Astrocyte of the spinal cord (primary cell): ENCODE measurements at places on chromosomes 5 and 9.

GRCh38 chr5:102742215-102742614 lies 12.9 kb upstream of the PAM start:
- no peak for DNase-seq

DNA sequence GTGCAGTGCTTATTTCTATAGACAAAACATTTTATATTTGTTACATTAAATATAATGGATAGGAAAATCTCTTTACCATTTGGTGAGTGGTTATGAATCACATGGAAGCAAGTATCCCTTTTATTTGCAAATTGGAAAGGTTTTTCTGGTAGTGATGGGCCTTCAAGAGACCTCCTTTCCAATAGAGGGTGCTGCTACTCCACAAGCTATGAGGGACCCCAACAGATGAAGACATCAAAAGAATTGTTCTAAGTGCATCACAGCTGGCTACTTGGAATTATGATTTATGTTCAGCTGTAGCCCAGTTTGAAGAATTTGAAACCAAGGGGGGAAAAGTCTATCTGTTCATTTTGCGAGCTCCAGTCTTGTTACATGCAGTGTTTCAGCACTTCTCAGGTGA lies 493.7 kb upstream of the SGCD start:
- DNase-seq: no peak

DNA sequence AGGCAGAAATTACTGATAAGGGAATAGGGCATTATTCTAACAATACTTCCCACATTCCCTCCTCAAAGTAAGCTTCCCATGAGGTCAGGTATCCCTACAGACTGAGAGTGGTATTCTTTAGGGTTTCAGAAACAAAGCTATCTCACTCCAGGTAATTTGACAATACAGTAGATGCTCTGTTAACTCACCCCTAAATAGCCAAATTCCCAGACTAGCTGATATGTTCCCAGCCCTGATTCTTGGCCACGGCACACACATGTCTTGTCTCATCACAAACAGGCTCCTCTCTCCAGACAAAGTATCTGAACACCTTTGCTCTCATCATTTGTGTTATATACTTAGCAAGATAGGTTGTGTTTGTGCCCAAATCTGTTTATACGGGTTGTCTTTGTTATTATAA lies 139.9 kb downstream of the ZNF608 start:
- no peak for DNase-seq

DNA sequence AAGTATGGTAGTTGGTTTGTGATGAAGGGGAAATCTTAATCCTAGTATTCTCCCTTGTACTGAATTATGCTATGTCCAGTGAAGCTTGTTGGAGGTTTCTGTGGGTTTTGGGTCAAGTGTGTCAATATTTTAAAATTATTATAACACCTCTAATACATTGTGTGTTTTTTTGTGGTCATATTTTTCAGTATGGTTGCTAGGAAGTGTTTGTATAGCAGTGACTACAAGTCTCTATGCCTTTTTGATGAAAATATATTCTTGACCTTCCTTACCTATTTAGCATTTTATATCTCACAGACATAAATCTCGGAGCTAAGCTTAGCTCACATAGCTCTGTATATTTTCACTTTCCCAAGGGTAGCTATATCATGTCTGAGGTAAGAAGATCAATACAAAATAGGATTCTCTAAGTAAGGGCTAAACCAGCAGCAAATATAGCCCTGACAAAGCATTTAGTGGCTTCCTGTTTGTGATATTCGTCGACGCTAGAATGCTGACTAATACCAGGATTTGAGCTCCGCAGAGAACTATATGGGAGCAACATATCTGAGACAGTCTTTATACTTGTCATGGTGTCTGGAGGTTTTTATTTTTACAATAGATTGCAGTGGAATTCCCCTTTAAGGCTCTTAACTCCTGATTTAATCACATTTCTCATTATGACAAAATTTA lies 82.3 kb downstream of the MACIR start:
- no peak for DNase-seq

DNA sequence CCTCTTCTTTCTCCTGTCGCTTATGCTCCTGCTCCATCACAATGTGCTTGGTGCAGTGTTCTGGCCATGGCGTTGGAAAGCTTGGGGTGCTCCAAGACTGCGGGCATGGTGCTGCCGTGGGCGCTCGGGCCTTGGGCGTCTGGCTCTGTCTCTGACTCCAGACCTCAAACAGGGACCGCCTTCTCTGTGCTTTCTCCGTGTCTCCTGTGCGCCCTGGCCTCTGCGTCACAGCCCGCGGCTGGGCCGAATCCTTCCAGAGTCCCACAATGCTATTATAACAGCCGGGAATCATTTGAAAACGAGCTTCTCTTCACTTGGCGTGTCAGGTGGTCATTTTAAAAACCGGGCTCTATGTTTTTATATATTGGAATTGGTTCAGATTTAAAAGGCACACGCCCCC lies 32.4 kb upstream of the PUM3 start:
- no peak for DNase-seq

DNA sequence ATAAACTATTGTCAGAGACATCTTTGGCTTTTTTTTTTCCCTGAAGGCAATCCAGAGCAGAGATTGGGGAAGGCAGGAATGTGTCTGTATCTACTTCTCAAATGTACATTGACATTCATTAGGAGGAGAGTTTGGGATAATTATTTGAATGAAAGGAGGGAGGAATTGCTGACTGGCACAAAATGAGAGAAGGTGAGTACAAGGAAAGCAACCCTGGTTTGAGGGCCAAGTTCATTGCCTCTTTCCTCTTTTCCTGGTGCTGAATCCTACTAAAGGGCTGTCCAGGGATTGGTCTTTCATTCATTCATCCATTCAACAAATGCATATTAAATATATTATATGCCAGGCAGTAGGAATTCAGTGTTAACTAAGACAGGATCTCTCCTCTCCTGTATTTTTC lies 18.8 kb upstream of the ANKHD1 start:
- DNase-seq: no peak

DNA sequence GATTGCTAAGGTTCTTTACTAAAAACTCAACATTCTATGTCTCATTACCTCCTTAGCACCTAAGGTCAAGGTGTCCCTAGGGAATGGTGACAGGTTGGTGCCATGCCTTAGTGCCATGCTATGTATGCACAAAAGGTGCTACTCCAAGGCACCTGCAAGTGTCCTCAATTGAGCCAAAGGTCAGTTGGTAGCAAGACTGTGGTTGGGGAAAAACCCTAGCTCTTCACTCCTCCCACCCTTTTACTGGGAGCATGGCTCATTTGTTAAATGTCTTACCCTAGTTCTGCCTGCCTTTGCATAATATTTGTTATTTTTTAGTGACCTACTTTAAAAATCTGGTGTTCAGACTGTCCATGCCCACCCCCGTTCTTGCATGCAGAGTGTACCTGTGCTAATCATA lies 17.0 kb downstream of the ACO1 start:
- no peak for DNase-seq

GRCh38 chr5:148780711-148781110 lies 45.7 kb upstream of the ADRB2 start:
- DNase-seq: no peak

GRCh38 chr5:154288145-154288544 lies 97.6 kb downstream of the GALNT10 start:
- peak; percentile 67 for DNase-seq
